ENCODE measurements at places on chromosomes 4 and X.

DNA sequence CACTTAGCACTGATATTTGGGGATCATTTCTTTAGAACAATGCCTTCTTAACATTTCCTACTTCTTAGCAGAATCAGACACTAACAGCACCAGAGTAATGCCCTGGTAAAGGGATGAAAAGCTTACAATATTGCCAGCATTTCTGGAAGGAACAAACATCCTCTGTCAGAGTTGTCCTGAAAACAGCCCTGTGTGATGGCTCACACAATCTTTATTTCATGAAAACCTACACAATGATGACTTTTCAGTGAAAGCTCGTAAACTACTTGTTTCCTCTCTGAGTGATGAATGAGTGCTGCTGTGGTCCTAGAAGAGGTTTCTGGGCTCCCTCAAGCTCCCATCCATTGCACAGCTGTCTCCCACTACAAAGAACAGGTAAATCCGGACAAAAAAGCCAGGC, 52.8 kb downstream of the GPC4 start:
- no peak for DNase-seq

DNA sequence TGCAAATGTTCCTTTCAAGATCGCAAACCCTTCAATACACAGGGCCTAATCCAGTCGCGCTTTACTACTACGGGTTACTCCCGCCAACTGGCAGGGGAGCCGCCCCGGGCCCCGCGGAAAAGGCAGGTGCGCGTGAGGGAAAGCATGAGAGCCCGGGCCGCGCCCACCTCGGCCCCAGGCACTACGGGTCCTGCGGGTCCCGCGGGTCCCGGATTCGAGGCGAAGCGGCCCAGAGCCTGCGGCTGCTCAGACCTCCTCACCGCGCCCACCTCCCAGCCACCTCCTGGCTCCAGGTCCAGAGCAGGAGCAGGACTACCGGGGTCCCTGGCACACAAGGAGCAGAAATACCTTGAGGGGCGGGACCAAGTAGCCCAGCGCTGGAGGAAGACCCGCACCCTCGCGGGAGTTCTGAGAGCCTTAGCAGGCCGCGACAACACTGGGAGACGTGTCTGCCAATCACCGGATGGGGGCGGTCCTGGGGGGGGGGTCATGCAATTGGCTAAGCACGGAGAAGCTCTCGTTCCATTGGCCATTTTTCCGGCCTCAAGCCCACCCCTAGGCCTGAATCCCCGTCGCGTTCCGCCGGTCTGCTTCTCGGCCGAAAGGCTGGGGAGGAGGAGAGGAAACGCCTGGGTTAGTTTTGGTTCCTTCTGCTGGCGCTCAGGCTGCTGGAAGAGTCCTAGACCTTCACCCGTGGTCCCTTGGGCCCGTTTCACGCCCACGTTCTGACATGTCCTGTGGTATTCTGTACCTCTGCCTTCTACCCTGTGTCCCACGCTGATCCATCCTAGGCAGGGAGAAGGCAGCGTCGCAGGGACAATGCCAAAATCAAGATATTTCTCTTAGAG, 29.0 kb downstream of the ERVMER34-1 start:
- DNase-seq: peak; percentile 85

GRCh38 chr4:154086247-154086646, 297.4 kb upstream of the SFRP2 start:
- DNase-seq: no peak

DNA sequence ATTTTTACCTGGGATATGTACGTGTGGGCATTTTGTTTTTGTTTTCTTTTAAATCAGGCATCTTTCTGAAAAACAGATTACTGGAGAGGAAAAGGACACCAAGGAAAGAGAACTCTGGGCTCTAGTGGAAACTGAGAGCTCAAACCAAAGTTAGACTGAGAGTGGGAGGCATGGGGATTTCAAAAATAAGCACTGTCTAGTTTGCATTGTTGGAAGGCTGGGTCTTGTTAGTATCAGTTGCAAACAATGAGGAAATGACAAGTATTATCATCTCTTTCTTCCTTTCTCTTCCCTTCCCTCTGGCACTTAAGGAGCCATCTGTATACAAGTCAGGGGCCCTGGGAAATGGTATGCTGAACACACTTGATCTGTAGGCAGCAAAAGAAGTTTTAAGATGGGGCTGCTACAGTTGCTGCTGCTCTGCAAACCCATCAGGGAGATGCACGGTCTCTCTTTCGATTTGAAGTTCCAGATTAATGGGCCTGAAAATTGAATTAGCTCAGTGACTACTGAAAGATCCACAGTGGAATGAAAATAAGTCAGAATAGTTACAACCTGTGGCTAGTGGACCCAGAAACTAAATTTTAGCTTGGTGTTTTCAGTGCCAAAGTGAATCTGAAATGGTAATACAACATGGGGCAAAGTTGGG, 48.0 kb upstream of the GRXCR1 start:
- DNase-seq: no peak

- no peak for DNase-seq
These were observed 57.6 kb downstream of the GPR143 start for GRCh38 chrX:9708086-9708485.

- DNase-seq: no peak
These were observed 996.3 kb downstream of the FSTL5 start for GRCh38 chr4:161167539-161167938.

GRCh38 chrX:42106556-42106955, 183.2 kb upstream of the CASK start:
- DNase-seq: no peak

DNA sequence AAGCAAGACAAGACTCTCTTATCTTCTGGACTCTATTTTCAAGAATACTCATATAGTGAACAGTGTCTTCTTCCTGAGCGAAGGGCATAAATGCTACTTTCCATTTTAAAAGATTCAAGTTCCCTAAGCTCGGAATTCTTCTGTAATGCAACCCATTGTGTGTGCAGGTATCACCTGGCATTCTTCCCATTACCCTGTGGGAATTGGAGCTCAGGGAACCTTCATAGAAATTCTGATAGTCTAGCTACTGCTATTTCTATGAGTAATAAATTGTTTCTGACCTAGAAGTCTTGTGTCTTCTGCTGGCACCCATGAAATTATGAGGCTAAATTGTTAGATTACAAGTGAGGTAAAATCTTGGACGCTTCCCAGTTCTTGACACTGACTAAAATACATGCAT, 324.1 kb upstream of the DIPK2B start:
- DNase-seq: no peak

- DNase-seq: no peak
These were observed 32.0 kb upstream of the TENT5D start for GRCh38 chrX:80388206-80388605.

GRCh38 chr4:83118869-83119268, 4.3 kb upstream of the PLAC8 start:
- no peak for DNase-seq

GRCh38 chr4:182142176-182143085, 100.8 kb upstream of the TENM3 start:
- no peak for DNase-seq

GRCh38 chr4:107379054-107379869, 340.8 kb downstream of the PAPSS1 start:
- no peak for DNase-seq

DNA sequence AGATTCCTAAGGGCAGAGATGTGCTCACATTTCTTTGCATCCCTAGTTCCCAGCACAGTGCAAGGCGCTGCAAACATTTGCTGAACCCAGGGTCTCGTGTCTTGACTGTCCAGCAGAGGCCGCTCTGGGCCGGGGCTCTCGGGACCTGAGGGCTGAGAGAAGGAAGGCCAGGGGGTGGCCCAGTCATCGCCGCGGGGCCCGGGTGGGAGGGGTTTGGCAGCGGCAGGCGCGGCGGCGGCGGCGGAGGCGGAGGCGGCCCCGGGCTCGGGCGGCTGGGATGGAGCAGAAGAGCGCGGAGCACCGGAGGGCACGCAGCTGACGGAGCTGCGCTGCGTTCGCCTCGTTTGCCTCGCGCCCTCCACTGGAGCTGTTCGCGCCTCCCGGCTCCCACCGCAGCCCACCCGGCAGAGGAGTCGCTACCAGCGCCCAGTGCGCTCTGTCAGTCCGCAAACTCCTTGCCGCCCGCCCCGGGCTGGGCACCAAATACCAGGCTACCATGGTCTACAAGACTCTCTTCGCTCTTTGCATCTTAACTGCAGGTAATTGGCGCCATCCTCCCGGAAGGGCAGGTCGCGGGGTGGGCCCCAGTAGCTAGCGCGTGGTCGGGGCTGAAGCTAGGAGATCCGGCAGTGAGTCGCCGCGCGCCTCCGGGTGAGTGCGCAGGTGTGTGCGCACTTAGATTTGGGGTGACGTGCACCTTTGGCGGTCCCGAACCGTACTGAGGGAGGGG, at the start of gene PARM1:
TSS of gene PARM1 (plus strand) at position 285 of the 730 bp plus-strand sequence. CDS start at position 497, 212 bp downstream.
- no peak for DNase-seq

DNA sequence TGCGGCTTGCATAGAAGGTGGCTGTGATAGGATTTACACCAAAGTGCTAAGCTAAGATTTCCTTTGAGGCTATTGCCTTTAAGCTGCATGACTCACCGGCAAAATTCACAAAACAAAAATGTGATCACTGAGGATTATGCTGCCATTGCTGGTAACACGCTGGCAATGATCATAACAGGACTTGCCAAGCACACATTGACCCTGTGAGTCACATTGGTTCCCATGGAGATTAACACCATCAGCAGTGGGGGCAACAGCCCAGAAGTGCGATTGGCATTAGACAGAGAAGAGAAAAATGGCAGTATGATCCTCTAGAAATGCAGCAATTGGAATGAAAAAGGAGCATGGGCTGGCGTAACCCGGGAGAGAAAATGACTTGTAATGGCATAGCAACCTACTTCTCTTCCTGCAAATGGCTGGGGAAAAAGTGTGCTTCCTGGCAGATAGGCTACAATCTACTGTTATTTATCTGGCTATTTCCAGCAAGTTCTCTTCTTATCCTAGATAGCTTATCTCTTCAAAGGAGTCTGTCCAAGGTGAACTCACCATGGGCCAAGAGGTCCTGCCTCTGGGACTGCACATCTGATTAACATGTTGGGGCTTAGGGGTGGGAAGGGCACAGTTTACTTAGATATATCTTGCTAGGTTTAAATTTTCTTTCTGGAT, 314.2 kb upstream of the IGFBP7 start:
- DNase-seq: no peak

DNA sequence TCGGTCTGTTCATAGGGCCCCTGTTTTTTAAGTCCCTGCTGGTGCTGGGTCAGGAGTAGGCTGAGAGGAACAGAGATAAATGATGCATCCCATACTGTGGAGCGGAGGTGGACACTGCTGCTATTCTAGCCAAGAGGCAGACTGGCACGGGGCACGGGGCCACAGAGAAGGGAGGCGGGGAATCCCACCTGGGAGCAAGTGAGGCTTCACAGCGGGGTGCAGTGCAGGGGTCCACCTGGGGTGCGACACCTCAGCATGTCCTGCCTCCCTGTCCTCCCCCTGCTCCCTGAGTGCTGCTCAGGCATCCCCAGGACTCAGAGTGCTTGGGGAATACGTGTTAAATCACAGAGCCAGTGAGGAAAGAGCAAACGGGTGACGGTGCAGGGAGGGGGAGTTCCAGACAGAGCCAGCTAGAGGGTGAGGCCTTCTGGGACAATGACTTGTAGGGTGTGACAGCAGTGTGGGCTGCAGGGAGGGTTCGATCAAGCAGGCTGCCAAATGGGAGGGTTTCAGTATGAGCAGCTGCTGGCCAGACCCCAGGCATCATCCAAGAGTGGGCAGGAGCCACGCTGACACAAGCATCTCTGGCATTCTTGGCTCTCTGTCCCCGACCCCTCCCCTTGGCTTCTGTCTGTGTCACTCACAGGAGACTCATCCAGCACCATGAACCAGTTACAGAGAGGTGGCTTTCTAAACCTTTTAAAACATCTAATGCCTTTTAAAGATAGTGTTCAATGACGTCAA, 13.7 kb upstream of the HTRA3 start:
- DNase-seq: no peak

DNA sequence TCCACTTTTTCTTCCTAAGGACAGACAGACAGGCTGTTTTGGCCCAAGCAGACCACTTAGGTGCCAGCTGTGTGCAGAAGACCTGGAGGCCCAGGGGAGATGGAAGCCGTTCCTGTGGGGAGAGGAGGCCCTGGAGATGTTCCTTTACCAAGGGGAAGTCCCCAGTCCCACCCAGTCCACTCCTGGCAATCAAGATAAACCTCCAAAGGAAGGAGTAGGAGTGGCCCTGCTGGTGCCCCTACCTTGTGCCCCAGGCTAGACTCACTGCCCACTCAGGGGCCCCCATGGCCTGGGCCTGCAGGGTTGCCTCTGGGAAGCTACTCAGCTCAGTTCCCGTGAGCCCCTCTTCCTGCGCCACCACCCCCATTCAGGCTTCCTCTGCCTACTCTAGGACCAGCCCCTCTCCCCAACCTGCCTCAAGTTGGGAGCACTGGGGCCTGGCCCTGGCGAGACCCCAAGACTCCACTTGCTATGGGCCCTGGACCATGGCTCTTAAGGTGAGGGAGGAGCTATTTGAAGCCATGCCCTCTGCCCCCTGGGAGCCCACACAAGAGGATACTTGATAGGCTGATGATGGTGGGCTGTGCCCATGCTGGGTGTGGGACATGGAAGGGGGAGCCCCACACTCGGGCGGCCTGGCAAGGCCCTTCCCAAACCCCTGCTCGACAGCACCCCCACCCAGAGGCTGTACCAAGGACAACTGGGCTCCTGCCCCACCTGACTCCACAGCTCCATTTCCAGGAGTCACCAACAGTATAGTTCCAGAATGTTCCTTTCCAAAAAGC, 24.8 kb upstream of the RNF4 start:
- no peak for DNase-seq

DNA sequence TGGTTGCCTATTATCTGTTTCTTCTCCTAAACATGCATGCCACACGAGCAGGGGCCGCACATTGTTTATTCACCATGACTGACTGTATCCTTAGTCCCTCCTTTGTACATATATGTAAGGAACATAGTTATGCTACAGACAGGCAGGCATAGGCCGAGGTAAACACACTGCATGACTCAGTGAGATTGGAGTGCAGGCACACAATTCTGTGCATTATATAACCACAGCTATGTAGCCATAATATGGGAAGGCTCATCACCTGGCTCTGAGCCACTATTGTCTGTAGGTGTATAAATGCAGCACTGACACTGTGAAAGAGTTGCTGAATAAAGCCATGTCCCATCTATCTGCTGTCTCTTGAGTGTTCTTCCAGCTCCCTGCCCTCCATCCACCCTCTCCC, 431.6 kb downstream of the IDS start:
- no peak for DNase-seq

GRCh38 chrX:113260474-113260873, 419.8 kb upstream of the AMOT start:
- no peak for DNase-seq

DNA sequence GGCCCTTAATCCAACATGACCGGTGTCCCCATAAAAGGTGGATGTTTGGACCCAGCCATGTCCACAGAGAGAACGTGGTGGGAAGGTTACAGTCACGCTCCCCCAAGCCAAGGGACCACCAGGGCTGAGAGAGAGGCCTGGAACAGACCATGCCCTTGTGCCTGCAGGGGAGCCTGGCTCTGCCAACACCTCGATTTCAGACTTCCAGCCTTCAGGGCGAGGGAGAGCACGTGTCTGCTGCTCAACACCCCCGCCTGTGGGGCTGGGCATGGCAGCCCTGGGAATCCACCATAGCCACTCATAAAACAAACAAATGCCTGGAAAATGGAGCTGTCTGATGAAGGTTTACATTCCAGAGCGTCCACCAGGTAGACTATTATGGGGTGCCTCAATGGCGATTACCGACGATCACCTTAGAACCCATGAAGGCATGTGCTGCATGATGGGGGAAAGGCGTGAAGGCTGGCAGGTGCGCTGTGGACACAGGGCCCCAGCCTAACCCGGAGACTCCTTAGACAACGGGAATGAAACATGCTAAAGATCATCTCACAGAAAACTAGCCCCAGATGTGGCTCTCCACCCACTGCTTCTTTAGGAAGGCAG, 42.3 kb upstream of the HMX1 start:
- no peak for DNase-seq

All from stimulated activated CD4-positive, alpha-beta T cell treated with anti-CD3 and anti-CD28 coated beads, Interleukin-12 subunit alpha, Interleukin-12 subunit beta, amount 100 ng/mL, for 4 hours (primary cell).